NCI-H1048 (cell line): ENCODE measurements at places on chromosomes 13 and 19.

GRCh38 chr13:37598597-37598996 is at the start of gene POSTN:
Gene POSTN (minus strand): TSS chr13:37598768. CDS start chr13:37598726, 42 bp downstream.
- no peak for DNase-seq

DNA sequence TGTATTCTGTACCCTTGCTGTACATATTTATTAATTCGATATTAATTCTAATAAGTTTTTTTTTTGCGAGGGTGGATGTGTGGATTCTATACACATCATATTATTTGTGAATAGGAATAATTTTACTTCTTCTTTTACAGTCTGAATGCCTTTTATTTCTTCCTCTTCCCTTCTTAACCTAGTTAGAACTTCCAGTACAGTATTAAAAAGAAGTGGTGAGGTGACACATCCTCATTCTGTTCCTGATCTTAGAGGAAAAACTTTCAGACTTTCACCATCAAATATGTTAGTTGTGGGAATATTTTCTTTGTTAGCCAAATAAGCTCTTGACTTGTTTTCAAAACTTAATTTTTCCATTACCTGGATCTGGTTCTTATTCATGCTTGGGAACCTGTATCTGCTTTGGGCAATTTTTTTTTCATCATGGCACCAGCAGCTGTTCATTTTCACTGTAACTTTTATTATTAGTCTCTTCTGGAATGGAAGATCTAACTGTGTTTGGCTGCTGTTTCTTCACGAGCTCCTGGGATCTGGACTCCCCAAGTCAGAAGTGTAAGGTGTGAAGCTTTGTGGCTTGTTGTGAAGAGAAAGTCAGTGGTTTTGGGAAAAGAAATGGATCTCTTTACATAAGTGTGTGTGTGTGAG is 33.1 kb downstream of the RGCC start:
- DNase-seq = no peak

DNA sequence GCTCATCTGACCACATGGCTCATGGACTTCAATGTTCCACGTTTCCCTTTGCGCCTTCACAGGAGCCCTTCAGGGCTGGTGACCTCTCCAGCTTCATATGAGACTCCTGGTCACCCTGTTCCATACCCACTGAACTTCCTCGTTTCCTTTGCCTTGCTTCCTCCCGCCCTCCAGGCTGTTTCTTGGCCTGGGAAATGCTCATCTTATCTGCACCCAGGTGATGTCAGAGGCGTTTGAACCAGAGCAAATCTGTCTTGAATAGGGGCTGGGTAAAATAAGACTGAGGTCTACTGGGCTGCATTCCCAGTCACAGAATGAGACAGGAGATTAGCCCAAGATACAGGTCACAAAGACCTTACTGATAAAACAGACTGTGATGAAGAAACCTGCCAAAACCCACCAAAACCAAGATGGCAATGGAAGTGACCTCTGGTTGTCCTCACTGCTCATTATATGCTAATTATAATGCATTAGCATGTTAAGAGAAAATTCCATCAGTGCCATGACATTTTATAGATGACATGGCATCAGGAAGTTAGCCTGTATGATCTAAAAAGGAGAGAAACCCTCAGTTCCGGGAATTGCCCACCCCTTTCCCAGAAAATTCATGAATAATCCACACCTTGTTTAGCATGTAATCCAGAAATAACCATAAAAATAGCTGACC is 102.7 kb downstream of the DCLK1 start:
- DNase-seq = no peak

GRCh38 chr19:39127812-39128515 is 2.4 kb downstream of the PAK4 start:
- DNase-seq = no peak

- no peak for DNase-seq
These were observed 20.0 kb upstream of the SPACA7 start for GRCh38 chr13:112356190-112356589.

- no peak for DNase-seq
These were observed 18.9 kb downstream of the MPND start for GRCh38 chr19:4362101-4362828.

DNA sequence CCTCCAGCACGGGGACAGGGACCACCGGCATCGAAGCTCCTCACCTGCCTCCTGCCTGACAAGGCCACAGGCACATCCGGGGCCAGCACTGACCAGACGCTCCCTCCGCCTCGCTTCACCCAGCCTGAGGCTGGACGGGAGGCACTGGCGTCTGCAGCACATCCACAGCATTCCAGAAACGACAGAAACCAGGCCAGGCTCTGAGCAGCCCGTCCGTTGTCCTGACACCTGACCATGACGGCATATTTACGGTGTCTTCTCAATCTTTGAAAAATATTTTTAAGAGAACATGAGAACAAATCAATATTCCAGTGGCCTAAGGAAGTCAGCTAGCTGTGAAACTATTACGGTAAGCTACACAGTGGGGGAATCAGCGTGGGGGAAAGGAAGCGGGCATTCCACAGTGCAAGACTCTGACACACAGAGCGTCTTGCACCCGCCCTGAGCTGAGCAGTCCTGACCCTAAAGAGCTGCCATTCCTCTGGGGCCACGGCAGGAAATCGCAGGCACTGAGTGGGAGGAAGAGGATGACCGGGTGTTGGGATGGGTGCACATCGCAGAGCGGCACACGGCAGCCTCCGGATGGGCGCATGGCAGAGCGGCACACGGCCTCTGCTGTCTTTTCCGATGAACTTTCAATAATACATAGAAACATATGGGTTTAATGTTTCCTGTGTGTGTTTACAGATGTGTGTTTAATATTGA is 26.8 kb downstream of the RASA3 start:
- DNase-seq = no peak
